ENCODE measurements at places on chromosomes 13 and 19.

GRCh38 chr19:12655546-12655945 lies 11.0 kb downstream of the MAN2B1 start:
- no peak for DNase-seq

GRCh38 chr13:80939581-80939980 lies 598.7 kb upstream of the SPRY2 start:
- no peak for DNase-seq

GRCh38 chr13:58472483-58472882 lies 840.9 kb downstream of the PCDH17 start:
- DNase-seq: no peak

DNA sequence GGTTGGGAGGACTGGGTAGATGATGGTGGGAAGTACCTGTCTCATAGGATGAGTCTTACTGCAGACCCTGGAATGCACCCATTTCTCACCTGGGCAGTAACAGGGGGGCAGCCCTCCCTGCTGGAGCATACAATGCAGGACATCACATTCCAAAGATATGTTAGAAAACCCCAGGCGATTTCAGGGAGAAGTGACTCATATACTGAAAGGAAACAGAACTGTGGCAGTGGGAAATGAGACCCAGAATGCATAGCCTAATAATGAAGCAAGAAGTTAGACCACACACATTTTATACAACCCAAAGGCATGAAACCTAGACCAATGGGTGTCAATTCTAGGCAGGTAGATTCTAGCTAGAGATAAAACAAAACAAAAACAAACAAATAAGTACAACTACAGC lies 402.7 kb downstream of the IRS2 start:
- DNase-seq: peak; percentile 84

GRCh38 chr19:16185768-16186123 lies 536 bp downstream of the FAM32A start:
- DNase-seq: peak; percentile 48

DNA sequence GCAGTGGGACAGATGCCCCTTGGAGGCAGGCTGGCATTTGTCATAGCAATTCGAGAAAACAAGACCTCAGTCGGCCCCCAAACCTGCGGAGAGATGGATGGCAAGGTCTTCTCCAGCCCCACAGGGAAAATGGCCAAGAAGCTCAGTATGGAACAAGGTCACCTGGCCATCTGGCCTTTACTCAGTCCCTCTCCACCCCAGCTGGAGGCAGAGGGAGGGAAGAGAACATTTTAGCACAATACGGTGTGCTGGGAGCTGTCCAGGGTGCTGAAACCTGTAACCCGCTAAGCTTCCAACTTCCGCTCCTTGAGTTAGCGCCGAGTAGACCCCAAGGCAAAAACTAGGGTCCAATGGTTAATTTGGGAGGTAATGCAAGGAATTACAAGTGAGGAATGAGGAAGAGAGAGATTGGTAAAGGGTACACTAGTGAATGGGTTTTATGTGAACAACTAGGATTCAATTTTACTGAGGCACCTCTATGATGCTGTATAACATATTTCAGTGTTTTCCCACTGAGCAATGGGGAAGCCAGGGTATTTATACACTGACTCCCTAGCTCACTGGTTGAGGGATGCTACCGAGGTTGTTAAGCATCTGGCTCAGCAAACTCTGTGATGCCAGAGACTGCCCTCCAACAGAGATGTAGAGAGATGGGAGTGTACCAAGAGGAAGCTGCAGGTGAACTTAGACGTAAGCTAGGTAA lies 64.3 kb downstream of the CACNA1A start:
- DNase-seq: peak; percentile 27

DNA sequence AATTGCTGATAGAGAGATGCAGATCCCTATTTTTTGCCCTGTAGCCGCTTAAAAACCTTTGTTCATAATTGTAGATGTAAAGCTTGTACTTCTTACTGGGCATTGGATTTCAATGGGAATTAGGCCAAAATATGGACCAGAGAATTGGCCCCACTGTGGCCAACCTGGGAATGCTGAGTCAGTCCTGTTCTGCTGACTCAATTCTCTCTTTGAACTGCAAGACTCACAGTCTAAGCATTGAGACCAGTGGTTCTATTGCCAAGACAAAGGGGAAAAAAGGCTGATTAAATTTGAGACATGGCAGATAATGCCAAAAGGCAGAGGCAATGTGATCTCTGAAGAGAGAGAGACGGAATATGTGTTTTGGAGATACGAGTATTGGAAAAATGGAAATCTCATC lies 72.5 kb upstream of the UBL3 start:
- peak; percentile 60 for DNase-seq

- DNase-seq: no peak
These were observed 12.1 kb upstream of the CYP2A6 start for GRCh38 chr19:40862333-40862732.
